Stimulated activated CD8-positive, alpha-beta memory T cell treated with anti-CD3 and anti-CD28 coated beads, Interleukin-15, amount 100 ng/mL, for 4 hours (primary cell): ENCODE measurements at places on chromosomes 6 and 20.
A peak's percentile ranks its signal among the peaks of the same experiment; 100 is the strongest.

DNA sequence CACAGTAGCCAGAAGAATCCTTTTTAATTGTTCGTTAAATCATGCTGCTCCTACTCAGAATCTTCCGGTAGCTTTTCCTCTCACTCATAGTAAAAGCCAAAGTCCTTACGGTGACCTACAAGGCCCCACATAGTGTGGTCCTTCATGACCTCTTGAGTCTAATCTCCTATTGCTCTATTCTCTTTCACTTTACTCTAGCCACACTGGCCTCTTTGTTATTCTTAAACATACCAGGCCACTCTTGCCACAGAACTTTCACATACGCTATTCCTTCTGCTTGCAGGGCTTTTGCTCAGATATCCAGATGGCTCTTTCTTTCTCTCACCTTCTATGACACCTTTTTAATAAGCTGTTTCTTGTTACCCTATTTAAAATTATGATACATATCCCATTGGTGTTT lies 25.7 kb downstream of the ZNF391 start:
- DNase-seq, result no peak

DNA sequence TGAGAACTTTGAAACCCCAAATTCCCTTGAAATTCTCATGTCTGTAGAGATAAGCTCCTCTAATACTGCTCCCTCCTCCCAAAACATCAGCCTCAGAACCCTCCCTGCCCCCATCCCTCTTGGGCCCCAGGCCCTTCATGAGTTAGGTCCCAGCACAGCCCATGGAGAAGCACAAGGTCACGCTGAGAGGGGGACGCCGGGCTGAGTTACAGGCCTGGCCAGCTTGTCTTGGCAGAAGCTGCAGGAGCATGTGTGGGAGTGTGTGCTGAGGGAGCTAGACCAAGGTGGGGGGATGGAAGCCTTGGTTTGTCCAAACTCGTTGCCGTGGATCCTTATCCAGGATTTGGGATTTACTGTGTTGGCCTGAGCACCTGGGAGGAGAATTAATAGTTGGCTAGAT lies 8.5 kb upstream of the PTCRA start:
- no peak for DNase-seq

- no peak for DNase-seq
Measured at GRCh38 chr6:56996401-56996800, 41.5 kb downstream of the BEND6 start.

DNA sequence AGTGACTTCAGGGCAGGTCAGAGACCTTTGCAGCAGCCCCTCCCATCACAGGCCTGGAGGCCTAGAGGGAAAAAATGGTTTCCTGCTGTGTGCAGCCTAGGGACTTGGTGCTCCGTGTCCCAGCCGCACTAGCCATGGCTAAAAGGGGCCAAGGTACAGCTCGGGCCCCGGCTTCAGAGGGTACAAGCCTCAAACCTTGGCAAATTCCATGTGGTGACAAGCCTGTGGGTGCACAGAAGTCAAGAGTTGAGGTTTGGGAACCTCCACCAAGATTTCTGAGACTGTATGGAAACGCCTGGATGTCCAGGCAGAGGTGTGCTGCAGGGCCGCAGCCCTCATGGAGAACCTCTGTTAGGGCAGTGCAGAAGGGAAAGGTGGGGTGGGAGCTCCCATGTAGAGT lies 34.0 kb downstream of the UBE3D start:
- DNase-seq, result no peak

- DNase-seq, result no peak
Measured at GRCh38 chr6:125165776-125166175, 12.2 kb downstream of the TPD52L1 start.

- no peak for DNase-seq
Measured at GRCh38 chr6:2492686-2493523, 247.5 kb upstream of the GMDS start.

- no peak for DNase-seq
Measured at GRCh38 chr6:37785002-37785662, 34.4 kb upstream of the ZFAND3 start.

- no peak for DNase-seq
Measured at GRCh38 chr6:284486-284885, 7.8 kb upstream of the DUSP22 start.

DNA sequence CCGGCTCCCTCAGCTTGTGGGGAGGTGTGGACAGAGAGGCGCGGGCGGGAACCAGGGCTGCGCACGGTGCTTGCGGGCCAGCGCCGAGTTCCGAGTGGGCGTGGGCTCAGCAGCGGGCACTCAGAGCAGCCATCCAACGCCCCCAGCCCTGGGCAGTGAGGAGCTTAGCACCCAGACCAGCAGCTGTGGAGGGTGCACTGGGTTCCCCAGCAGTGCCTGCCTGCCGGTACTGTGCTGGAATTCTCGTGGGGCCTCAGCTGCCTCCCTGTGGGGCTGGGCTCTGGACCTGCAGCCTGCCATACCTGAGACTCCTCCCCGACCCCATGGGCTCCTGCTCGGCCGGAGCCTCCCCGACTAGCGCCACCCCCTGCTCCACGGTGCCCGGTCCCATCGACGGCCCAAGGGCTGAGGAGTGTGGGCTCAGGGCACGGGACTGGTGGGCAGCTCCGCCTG lies 92.7 kb downstream of the MANEA start:
- DNase-seq, result no peak

DNA sequence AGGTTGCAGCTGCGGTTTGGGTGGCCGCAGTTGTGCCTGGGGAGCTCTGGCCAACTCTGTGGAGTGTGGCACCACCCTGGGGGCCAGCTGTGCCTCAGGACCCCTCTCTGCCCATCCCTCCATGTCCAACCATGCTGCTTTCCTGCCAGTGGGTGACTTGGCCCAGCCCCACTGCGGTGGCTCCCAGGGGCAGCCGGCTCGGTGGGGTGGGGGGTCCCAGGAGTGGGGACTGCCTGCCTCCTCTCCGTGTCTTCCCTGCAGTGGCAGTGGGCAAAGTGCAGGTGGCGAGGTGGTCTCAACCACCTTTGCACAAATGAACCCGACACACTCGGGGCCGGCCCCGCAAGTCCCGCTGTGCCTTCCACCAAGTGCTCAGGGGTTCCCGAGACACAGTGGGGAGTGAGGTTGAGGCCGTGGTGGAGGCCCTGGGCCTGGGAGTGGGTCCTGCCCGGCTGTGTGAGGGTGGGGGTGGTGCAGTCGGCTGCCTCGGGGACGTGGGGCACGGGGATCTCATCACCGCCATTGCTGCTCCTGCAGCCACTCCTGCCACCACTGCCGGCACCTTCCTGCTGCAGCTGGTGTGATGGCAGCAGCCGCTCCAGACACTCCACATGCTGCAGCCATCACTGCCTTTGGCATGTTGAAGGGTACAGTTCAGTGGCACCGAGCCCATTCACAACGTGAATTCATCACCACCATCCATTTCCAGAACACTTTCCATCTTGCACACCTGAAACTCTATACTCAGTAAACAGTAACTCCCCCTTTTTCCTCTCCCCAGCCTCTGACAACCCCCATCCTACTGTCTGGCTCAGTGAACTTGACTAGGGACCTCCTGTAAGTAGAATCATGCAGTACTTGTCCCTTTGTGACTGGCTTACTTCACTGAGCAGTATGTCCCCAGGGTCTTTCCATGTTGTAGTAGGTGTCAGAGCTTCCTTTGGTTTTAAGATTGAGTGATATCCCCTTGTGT lies 10.7 kb upstream of the SLCO4A1 start:
- no peak for DNase-seq

- no peak for DNase-seq
Measured at GRCh38 chr6:21739838-21740237, 146.3 kb downstream of the SOX4 start.

GRCh38 chr6:111743360-111743759 lies 129.9 kb downstream of the FYN start:
- no peak for DNase-seq

DNA sequence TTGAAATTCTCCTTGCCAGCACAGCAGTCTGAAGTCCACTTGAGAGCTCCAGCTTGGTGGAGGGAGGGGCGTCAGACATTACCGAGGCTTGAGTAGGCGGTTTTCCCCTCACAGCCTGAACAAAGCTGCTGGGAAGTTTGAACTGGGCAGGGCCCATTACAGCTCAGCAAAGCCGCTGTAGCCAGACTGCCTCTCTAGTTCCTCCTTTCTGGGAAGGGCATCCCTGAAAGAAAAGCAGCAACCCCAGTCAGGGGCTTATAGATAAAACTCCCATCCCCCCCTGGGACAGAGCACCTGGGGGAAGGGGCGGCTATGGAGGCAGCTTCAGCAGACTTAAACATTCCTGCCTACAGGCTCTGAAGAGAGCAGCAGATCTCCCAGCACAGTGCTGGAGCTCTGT lies 325.3 kb downstream of the GJA1 start:
- no peak for DNase-seq

DNA sequence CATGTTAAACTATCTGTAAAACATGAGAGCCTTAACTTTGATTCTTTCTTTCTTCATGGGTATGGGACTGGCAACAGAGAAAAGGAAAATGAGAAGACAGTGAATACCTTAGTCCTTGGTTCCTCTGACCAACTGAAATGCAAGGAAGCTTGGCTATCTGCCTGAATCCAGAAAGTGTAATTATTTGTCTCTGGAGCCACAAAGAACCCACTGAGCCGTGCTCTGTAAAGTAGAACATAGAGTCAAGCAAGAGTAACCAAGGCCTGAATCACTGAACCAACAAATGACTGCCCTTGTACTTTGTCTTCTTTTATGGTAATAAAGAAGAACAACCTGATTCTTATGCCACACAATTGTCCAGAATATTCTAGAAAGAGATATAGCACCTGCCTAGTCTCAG lies 27.6 kb downstream of the PKHD1 start:
- no peak for DNase-seq

GRCh38 chr6:4314201-4314707 lies 178.9 kb upstream of the ECI2 start:
- no peak for DNase-seq

GRCh38 chr6:36301085-36301658 lies 31.3 kb downstream of the PNPLA1 start:
- no peak for DNase-seq

- DNase-seq, result no peak
Measured at GRCh38 chr6:77620278-77620882, 32.5 kb upstream of the MEI4 start.

DNA sequence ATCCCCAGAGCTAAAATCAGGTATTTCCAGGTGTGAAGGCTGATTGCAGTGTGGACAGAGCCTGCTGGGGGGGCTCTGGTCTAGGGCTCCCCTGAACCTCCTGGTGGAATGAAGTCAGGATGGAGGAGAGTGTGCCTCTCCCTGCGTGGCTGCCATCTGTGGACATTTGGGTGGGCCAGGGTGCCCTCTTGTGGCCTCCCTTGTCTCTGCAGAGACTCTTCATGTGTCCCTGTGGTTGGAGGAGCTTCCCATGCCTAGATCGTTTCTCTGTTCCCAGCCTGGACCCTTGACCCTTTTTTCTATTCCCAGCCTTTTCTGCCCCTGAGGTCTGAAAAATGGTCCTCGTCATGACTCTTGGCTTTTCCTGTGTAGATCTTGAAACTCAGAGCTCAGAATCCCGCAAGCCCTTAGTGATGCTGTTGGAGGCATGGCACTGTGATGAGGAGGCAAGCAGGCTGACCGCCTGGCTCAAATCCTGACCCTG lies 9.9 kb upstream of the PSMF1 start:
- DNase-seq, result peak; percentile 10

GRCh38 chr20:16209357-16209756 lies 363.9 kb downstream of the KIF16B start:
- no peak for DNase-seq

DNA sequence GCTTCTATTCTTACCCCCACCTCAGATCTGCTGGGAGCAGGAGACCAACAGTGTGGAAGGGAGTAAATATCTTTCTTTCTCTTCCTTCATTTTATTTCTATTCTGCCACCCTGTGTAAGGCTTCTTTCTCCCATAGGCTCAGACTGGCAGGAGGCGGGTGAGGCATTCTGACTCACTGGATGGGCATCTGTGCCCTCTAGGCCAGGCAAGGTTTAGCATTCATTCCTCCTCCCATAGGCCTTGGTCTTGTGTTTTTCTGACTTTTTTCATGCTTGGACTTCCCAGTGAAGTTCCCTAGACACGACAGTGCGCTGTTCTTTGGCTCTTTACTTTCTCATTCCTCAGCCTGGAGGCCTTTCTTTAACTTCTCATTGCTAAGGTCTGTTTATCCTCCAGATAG lies 235.2 kb downstream of the SYNE1 start:
- DNase-seq, result no peak

- DNase-seq, result no peak
Measured at GRCh38 chr6:5427586-5427985, 166.3 kb downstream of the FARS2 start.

- no peak for DNase-seq
Measured at GRCh38 chr6:63140692-63141318, 70.5 kb upstream of the FKBP1C start.

DNA sequence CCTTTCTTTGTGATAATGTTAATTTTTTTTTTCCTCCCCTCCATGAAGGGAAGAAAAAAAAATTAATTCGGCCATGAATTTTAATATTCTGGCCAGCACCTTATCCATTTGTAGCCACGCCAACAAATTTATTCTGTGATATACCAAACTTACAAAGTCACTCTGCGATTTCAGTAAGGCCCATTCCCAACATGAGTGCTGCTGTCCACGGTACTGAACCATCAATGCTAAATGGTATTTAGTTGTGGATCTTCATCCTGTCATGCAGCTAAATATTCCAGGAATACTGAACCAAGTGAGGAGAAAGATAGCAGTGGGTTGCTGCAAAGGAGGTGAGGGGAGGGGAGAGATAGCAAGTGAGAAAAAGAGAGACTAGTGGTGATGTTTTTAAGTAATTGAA lies 19.5 kb upstream of the RSPH4A start:
- DNase-seq, result no peak

DNA sequence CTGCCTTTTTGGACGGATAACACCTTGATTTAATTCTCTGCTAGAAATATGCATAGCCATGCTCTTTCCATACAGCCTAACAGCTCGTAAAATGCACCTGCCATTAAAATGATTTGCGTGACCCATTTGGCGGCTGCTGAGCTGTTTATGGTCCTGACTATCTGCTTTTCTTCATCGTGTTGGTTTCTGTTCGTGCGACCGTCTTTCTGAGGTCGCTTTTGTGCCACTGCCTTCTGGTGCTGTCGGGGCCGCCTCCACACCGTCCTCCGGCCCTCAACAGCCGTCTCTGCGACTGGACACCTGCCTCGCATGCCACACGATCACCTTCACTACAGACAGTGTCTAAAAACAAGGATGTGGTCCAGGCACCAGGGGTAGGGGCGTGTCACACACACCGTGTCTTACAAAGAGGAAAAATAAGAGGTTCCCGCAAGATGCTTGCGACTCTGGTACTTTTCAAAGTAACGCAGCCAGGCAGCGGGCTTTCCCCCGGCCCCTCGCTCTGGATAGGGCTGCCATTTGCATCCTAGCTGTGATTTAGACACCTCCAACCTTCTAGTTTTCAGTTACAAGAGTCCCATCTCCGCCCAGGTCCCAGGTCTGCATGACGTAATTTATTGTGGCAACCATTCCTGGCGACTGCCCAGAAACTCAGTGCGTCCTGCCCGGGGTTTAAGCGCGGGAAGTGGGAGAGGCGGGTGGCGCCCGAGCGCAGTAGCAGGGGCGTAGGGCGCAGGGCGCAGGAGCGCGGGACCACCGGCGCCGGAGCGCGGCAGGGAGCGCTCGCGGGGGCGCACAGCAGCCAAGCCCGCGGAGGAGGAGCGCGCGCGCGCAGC lies at the start of gene STMND1:
TSS of gene STMND1 (plus strand) at position 629 of the 836 bp plus-strand sequence. CDS start 208 bp downstream, outside the sequence.
- no peak for DNase-seq

GRCh38 chr6:43929511-43929910 lies 159.5 kb downstream of the VEGFA start:
- no peak for DNase-seq

- no peak for DNase-seq
Measured at GRCh38 chr20:60999250-60999649, 252.8 kb upstream of the CDH4 start.

GRCh38 chr6:10507715-10508114 lies 13.4 kb upstream of the GCNT2 start:
- DNase-seq, result no peak

- DNase-seq, result no peak
Measured at GRCh38 chr20:18831830-18832499, 18.4 kb downstream of the SCP2D1 start.

GRCh38 chr6:45892696-45893245 lies 122.9 kb downstream of the CLIC5 start:
- no peak for DNase-seq
